ENCODE measurements at places on chromosomes 16 and 17.

DNA sequence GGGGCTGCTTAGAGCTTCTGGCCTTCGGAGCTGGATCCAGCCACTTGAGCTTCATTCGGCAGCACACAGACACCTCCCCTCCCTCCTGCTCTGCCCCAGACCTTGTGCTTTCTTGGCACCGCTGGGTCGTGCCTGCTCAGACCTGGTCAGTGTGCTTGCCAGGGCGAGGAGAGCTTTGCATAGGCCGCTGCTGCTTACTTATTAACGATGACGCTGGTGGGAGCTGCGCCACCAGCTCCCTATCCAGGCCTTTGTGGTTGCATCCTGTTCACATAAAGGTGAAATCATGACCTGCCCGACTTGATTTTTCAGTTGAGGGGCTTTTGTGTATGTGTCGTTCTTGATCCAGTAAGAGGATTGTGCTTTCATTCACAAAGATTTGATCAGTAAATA lies 101.1 kb downstream of the MSI2 start:
- peak; percentile 73 for DNase-seq

DNA sequence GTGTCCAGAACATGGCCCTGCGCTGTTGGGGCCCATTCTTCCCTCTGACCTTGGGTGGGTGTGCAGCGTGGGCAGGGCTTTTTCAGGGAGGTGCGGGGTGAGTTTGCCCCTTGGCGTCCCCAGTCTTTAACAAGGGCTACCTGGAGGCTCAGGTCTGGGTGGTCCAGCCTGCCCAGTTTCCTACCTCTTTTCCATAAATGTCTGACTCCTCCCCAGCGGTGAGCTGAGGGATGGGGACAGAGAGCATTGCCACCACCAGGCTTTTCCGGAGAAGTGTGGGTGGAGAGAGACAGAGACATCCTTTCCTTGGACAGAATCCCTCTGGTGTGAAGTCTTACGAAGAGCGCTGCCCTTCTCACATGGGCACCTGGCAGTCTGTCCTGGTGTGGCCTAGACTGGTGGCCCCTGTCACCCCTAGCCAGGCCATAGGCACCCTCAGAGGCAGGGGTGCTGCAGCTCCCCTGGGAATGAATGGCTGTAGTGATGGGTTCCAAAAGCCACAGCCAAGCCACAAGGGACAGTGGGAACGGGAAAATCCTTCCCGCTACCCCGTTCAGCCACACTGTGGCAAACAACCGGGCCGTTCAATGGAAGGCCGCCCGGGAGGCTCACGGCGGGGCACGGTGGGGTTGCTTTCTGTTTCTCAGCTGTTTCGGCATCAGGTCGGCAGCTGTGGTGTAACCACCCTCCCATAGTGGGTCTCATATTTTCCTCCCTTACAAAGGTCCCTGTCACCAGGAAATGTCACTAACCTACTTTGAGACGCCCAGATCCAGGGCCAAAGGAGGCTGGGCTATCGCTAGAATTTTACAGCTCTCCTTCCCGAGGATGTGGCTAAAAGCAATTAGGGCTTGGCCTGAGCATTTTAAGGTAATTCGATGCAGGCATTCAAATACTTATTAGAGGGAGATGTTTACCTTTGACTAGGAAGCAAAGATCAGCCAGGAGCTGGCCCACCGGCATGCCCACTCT lies 61.9 kb upstream of the GSE1 start:
- no peak for DNase-seq

DNA sequence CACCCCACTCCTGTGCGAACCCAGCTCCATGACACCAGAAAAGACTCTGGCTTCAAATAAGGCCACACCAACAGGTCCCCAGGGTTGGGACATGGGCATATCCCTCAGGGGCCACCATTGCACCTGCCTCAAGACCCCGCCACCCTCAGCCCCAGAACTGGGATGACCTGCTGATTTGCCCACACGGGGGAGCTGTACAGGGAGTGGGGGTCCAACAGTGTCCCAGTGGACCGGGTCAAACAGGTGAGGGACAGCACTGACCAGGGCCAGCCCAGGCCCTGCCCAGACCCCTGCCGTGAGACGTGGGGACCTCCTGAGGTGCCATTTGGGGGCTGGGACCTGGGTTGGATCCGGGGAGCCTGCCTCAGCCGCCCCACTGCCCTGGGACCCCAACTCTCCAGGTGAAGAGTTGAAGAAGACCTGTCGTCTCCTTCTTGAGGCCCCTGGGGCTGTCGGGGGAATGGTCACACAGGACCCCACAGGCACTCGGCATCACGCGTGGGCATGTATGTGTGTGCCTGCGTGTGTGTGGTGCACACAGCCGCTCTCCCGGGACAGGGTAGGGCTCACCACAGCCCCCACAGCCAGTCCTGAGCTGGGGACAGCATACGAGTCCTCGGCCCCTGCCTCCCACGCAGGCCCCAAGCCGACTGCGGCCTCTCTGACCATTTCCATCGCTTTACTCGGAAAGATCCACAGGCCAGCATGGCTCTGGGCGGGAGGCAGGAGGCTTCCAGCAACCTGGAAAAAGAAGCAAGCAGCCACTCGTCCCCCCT lies 34.2 kb upstream of the ZNF469 start:
- no peak for DNase-seq

DNA sequence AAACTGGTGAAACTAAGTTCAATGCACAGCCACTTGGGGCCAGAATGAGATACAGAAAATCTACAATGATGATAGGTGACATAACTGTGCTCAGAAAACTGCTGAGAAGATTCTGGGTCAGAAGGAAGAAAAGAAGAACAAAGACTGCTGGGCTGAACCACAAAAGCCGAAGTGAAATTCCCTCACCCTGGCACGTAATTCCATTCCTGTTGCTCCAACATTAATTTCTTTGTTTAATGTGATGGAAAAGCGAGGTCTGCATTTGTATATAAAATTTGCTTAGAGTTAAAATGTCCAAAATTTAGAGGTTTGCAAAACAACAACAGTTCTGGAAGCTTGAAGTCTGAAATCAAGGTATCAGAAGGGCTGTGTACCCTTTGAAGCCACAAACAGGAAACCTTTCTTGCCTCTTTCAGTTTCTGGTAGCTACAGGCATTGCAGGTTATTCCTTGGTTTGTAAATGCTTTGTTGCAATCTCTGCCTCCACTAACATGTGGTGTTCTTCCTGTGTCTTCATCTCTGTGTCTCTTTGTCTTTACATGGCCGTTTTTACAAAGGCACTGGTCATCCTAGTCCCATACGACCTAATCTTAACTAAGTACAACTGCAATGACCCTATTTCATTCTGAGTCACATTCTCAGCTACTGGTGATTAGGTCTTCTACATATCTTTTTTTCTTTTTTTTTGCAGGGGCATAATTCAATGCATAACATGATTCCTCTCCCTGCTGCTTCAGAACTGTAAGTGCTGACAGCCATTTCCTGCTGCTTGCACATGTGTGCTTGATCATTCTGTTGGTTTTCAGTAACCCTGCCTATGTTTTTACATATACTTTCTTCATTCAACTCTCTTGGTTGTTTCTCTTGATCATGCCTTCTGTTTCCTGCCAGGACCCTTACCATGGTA lies 603.0 kb upstream of the CDH8 start:
- no peak for DNase-seq

- no peak for DNase-seq
Observed at GRCh38 chr16:57916735-57917438, 54.0 kb downstream of the CNGB1 start.

- DNase-seq, result no peak
Observed at GRCh38 chr17:65062171-65062915, 5.8 kb upstream of the GNA13 start.

DNA sequence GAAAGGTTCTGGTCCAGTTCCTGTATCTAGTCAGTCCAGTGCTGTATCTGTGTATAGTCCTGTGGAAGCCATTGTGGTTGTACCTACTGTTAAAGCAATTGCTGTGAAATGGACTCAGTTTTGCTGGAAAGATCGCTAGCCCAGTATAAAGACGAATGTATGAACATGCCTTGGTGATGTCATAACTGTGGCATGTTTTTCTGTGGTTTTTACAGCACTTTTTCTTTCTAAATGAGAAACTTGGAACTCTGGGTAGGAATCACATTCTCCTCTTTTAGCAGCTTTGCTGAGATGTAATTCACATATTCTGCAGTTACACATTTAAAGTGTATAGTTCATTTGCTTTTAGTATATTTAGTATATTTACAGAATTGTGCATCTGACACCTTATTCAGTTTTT lies 58.1 kb downstream of the MAP2K4 start:
- no peak for DNase-seq

DNA sequence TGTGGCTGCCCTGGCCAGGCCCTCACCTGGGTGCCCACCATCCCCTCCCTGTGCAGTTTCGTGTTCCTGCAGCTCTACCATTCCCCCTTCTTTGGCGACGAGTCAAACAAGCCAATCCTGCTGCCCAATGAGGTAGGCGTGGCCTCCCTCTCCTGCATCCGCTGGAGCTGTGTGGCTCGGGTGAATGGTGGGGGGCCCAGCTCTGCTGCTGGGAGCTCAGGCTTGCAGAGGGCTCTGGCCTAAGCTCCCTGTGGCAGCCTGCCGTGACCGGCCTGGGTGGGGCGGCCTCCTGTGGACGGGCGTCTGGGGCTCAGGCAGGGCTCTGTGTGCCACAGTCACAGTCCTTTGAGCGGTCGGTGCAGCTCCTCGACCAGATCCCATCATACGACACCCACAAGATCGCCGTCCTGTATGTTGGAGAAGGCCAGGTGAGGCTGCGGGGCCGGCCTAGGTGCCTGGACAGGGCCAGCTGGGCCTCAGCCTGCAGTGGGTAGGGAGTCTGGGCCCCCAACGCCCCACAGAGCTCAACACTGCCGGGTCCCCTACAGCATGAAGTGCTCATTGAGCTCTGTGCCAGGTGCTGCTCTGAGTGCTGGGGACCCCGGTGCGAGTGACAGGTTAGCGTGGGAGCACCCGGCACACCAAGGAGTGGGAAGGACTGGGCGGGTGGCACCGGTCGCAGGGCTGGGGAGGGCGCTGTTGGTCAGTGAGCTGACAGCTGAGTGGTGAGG lies 37.3 kb downstream of the TSC2 start:
- DNase-seq, result no peak

DNA sequence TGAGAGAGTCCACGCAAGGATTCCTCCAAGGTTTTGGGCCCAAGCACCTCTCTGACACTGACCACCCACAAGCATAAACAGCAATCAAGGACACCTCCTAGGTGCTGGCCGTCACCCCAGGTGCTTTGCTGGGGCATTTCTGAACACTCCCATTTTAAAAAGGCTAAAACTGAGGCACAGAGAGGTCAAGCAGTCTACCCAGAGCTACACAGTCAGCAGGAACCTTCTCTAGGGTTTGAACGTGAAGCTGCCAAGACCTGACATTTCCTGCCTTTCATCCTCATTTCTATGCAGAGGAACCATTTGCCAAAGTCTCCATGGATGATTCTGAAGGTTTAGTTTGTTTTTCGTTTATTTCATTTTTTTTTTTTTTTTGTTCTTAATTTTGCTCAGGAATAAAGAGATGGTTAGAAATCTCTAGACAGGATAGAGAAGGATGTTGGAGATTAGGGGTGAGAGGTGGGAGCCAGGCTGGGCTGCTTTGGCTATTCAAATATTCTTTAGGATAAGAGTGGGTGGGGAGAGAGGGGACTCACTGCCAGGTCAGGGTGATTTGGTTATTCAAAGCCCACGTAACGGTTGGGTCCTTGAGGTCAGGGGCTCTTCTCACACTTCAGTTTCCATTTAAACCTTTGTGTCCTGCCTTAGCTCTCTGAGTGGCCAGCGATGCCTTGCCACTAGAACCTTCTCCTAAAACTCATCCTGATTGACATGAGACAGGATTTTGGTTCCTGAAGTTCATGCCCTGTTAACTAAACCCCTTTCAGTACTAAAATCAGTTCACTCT lies 6.2 kb downstream of the PLCG2 start:
- no peak for DNase-seq

DNA sequence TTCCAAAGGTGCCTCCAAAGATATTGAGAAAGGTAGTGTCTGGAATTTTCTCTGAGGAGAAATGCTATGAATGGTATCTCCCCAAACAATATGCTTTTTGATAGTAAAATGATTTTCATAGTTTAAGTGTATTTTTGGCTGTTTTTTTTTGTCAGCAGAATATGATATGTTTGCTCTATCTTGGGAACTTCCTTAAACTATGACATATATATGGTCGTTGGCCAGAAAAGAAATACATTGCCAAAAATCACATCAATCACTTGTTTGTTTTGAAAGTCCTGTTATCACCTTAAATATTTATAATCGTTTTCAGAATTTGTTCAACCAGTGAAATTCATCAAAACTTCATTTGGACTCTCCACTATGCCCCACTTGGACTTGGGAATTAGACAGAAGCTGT lies 816.9 kb downstream of the CDH11 start:
- no peak for DNase-seq

DNA sequence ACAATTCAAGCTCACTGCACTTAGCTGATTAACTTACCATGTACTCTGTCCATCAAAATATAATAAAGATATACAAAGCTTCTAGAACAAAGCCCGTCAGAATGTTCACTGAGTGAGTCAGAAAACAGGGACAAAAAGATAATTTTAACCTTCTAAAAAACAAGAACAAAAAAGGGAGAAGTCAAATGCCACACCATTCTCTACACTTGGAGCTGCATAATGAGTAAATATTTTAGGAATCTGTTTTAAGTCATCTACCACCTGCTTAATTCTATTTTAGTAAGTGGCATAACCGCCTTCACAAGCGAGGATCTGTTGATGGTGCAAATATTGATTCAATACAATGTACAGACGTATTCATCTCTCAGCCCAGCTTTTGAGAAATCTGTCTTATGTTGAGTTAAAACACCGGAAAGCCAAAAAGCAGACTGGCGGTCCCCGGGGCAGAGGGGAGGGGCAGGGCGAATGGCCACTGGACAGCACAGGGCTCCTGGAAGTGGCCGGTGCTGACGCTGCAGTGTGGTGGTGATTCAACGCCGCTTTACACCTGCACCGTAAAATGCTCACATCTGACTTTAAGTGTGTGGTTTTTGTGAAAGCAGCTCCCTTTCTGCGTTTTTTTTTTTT lies 20.1 kb downstream of the RAB40B start:
- no peak for DNase-seq

GRCh38 chr16:50742576-50743200 lies 802 bp downstream of the CYLD start:
- DNase-seq, result peak; percentile 39

DNA sequence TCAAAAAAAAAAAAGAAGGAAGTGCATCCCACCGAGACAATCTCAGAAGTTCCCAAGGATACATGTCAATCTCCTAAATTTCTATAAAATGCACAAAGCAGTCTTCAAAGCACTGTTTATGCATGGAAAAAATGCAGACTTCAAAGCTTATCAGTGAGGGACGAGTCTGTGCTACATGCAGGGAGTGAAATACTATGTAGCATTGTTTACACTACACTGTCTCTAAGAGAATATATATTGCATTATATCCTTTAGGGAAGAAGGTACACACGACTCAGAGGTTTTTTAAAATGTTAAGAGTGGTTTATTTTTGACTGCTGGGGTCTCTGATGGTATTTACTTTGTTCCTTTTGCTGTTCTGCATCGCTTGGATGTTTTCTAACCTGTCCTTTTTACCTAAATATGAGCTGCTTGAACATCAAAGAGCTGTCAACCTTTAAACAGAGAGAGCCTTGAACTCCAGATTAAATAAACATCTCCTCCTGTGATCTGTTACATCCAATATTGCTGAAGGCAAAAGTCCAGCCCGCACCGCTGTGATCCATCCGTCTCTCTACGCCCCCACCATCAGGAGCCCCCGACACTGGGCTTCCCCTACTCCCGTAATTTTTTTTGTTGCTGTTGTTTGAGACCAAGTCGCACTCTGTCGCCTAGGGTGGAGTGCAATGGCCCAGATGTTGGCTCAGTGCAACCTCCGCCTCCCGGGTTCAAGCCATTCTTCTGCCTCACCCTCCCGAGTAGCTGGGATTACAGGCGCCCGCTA lies 1.4 kb downstream of the FBXO31 start:
- DNase-seq, result no peak

Data from anterior cingulate cortex (tissue), 58 donors.